Cardiac muscle cell (in vitro differentiated cells and primary cell): ENCODE measurements at places on chromosomes 13 and 19. TPM values are rescaled to one million over a fixed set of nuclear protein-coding genes. Genes with fewer than 3 reads are reported as not detected.

RHPN2 gene
- polyA plus RNA-seq: 11.7 and 12.5 TPM in 2 replicates

PEAK3 gene
- polyA plus RNA-seq: 0.06 and 0.51 TPM in 2 replicates

NR2C2AP gene
- 7.8 and 10.0 TPM in 2 replicates for polyA plus RNA-seq

VSTM1 gene
- not detected in 2 replicates for polyA plus RNA-seq

ZNF345 gene
- polyA plus RNA-seq: 10.7 and 14.0 TPM in 2 replicates

LGALS4 gene
- 0.50 and 2.0 TPM in 2 replicates for polyA plus RNA-seq

CPB2 gene
- polyA plus RNA-seq: not detected in 2 replicates

PSG4 gene
- not detected in 2 replicates for polyA plus RNA-seq

LGI4 gene
- polyA plus RNA-seq: 26.7 and 27.5 TPM in 2 replicates

CEBPA gene
- polyA plus RNA-seq: 2.4 and 3.2 TPM in 2 replicates

COMP gene
- polyA plus RNA-seq: 0.46 TPM in 1 of 2 replicates, not detected in the other

OR10H1 gene
- not detected in 2 replicates for polyA plus RNA-seq

LIPE gene
- 16.6 and 20.2 TPM in 2 replicates for polyA plus RNA-seq

LIG1 gene
- 53.3 and 57.2 TPM in 2 replicates for polyA plus RNA-seq

WASF3 gene
- polyA plus RNA-seq: 17.3 and 30.1 TPM in 2 replicates

BEST2 gene
- not detected in 2 replicates for polyA plus RNA-seq

BORCS8 gene
- polyA plus RNA-seq: 29.1 and 38.0 TPM in 2 replicates

CD320 gene
- polyA plus RNA-seq: 99.3 and 109 TPM in 2 replicates

ZNF230 gene
- polyA plus RNA-seq: 3.1 and 4.7 TPM in 2 replicates

HRC gene
- 184 and 255 TPM in 2 replicates for polyA plus RNA-seq

DNAAF3 gene
- polyA plus RNA-seq: 7.6 and 14.3 TPM in 2 replicates

PROZ gene
- polyA plus RNA-seq: 0.37 and 0.42 TPM in 2 replicates

GPR18 gene
- polyA plus RNA-seq: 0.31 and 1.2 TPM in 2 replicates

MUC16 gene
- not detected in 2 replicates for polyA plus RNA-seq

BCKDHA gene
- 151 and 200 TPM in 2 replicates for polyA plus RNA-seq

NOTCH3 gene
- 19.9 and 28.5 TPM in 2 replicates for polyA plus RNA-seq

MEIOSIN gene
- polyA plus RNA-seq: 0.07 and 0.18 TPM in 2 replicates

FSTL3 gene
- polyA plus RNA-seq: 33.0 and 34.7 TPM in 2 replicates

PTPRS gene
- 46.0 and 68.7 TPM in 2 replicates for polyA plus RNA-seq

FRY gene
- polyA plus RNA-seq: 2.0 and 2.4 TPM in 2 replicates

MLLT1 gene
- polyA plus RNA-seq: 25.7 and 31.1 TPM in 2 replicates

AZU1 gene
- 1.5 and 5.6 TPM in 2 replicates for polyA plus RNA-seq

CEACAM8 gene
- polyA plus RNA-seq: 0.19 and 0.46 TPM in 2 replicates

GJB6 gene
- polyA plus RNA-seq: not detected in 2 replicates

ALKBH6 gene
- 39.6 and 66.9 TPM in 2 replicates for polyA plus RNA-seq

GJB2 gene
- 4.7 and 6.6 TPM in 2 replicates for polyA plus RNA-seq

XRCC1 gene
- polyA plus RNA-seq: 52.0 and 52.7 TPM in 2 replicates

ZNF541 gene
- polyA plus RNA-seq: not detected in 2 replicates

MISP3 gene
- 23.2 and 25.6 TPM in 2 replicates for polyA plus RNA-seq

ZNF235 gene
- 5.3 and 5.7 TPM in 2 replicates for polyA plus RNA-seq

PRX gene
- polyA plus RNA-seq: 2.3 and 4.1 TPM in 2 replicates

LIM2 gene
- polyA plus RNA-seq: not detected in 2 replicates

ZNF585A gene
- polyA plus RNA-seq: 18.1 and 21.8 TPM in 2 replicates

ELAVL1 gene
- 104 and 137 TPM in 2 replicates for polyA plus RNA-seq

C19orf85 gene
- not detected in 2 replicates for polyA plus RNA-seq

ZNF491 gene
- polyA plus RNA-seq: 5.1 and 7.3 TPM in 2 replicates

KLK3 gene
- 1.00 TPM in 1 of 2 replicates, not detected in the other for polyA plus RNA-seq

CD70 gene
- polyA plus RNA-seq: 0.91 TPM in 1 of 2 replicates, not detected in the other
